ENCODE measurements at places on chromosomes 7 and 10.

- no peak for DNase-seq
These were observed 28.5 kb downstream of the NAPEPLD start for GRCh38 chr7:103120362-103120761.

GRCh38 chr10:5779730-5780129, 33.5 kb downstream of the GDI2 start:
- no peak for DNase-seq

- no peak for DNase-seq
These were observed 8.9 kb downstream of the FBXL13 start for GRCh38 chr7:103065667-103066066.

- no peak for DNase-seq
These were observed 31.5 kb downstream of the PRKAR2B start for GRCh38 chr7:107075863-107076574.

DNA sequence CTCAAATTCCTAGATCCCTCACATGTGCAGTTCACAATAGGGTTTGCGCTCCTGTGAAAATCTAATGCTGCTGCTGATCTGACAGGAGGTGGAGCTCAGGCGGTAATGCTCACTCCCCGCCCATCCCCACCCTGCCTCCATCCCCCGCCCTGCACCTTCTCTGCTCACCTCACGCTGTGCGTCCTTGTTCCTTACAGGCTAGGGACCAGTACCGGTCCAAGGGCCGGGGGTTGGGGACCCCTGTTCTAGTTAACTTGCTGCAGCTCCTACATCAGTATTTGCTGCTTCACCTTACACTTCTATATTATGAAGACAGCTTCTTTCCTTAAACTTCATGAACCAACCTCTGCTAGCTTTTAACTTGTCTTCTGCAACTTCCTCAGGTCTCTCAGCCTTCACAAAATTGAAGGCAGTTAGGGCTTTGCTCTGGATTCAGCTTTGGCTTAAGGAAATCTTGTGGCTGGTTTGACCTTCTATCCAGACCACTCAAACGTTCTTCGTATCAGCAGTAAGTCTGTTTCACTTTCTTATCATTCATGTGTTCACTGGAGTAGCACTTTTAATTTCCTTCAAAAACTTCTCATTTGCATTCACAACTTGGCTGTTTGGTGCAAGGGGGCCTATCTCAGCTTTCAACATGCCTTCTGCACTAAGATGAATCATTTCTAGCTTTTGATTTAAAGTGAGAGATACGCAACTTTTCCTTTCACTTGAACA, 1.7 kb upstream of the TNKS2 start:
- DNase-seq: peak; percentile 32

DNA sequence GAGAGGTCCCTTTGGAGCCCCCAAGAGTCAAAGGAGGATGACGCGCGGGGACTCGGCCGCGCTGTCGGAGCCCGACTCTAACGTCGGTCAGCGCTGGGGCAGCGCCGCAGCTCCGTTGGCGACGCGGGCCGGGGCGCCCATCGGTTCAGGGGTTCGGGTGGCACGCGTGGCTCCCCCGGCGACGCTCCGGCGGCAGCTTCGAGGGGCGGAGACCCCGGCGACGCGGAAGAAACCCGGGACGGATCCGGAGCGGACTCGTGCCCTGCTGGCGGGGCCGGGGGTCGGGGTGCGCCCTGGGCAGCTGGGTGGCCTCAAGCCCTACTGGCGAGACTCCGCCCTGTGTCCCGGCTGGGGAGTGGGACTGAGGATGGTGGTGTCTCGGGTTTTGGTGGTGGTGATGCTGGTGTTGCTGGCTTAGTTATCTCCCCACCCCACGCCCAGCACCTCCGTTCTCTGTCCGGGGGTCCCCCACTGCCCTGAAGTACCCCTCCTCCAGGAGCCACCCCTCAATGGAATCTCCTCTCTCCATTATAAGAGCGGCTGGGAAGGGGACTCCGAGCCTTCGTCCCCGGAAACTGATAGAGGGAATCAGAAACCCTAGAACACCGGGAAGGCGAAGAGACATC, at the start of gene NAT16:
TSS of gene NAT16 (minus strand) at position 164 of the 626 bp plus-strand sequence. CDS start 5,486 bp downstream, outside the sequence.
- no peak for DNase-seq

- DNase-seq: no peak
These were observed 181.7 kb downstream of the PLXNA4 start for GRCh38 chr7:132394283-132395198.

DNA sequence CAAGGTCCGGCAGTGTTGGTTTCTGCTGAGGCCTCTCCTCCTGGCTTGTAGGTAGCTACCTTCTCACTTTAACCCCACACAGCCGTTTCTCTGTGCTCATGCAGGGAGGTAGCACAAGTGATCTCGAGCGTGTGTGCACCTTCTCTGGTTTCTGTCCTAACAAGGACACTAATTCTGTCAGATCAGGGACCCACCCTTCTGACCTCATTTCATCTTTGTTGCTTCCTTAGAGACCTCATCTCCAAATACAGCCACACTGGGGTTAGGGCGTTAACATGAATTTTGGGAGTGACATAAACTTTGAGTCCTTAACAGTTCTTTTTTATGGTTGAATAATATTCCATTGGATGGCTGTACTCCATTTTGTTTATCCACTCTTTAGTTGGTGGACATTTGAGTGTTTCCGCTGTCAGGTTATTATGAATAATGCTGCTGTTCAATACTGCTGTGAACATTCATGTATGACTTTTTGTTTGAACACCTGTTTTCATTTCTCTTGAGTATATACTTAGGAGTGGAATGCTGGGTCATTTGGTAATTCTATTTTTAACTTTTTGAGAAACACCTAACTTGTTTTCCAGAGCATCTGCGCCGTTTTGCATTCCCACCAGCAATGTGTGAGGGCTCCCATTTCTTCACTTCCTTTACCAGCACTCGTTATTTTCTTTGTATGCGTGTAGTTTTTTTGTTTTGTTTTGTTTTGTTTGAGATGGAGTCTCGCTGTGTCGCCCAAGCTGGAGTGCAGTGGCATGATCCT, 57.5 kb downstream of the LCOR start:
- no peak for DNase-seq

DNA sequence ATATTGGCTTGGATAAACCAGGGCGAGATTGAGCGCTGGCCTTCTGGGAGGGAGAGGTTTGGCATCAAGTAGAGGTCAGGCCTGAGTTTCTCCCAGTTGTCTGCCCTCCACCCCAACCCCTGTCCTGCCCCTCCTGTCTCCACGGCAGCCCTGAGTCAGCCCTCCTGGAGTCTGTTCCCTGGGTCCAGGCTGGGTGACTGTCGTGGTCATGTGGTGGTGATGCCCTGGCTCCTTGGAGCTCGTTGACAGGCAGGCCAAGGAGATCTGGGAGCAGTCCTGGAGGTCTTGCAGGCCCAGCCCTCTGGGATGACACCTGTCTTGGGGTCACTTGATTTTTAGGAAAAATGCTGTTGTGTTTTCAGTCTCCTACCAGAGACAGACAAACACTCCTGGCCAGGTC, 53.6 kb upstream of the PODXL start:
- DNase-seq: no peak

DNA sequence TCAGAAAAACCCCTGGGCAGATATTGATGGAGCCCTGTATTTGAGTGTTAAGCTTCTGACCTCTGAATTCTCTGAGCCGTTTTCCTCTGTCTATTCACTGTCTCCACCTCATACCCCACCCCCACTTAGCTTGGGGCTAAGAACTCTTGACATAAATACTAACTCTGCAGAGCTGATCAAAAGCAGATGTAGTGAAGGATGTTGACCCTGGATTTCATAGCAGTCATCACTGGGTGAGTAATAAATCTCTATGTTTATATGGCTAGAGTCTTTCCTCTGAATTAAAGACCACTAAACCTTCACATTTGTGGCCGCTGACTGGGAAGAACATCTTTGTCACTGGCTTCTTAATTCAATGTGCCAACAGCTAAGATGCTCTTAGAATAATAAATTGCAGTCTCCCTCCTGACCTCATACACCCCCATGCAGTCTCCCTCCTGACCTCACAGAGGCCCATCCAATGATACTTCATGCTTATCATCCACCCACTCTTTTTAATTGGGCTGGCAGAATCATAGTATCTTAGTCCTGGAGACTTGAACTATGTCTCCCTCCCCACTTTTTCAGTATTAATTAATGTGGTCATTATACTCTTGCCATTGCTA, 78.0 kb upstream of the MACROH2A2 start:
- DNase-seq: no peak

GRCh38 chr10:12055732-12056131, 13.0 kb upstream of the DHTKD1 start:
- DNase-seq: no peak

DNA sequence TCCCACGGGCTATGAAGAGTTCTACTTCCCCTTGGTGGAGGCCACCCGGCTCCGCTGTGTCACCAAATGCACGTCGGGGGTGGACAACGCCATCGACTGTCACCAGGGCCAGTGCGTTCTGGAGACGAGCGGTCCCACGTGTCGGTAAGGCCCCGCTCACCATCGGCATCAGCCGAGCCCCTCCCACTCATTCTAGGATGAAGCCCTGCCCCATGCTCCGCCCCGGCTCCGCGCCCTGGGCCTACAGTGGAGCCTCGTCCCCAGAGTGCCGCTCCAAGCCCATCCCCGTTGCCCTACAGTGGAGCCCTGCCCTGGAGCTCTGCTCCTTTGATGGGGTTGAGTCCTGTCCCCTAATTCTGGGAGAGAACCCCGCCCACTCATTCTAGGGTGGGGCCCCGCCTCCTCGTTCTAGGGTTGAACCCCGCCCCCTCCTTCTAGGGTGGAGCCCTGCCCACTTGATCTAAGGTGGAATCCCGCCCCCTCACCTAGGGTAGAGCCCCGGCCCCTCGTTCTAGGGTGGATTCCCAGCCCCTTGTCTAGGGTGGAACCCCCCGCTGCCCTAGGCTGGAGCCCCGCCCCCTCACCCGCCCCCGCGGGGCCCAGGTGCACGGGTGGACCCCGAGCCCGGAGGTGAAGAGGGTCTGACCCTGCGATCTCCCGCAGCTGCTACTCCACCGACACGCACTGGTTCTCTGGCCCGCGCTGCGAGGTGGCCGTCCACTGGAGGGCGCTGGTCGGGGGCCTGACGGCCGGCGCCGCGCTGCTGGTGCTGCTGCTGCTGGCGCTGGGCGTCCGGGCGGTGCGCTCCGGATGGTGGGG, 3.4 kb upstream of the MUC12 start:
- DNase-seq: no peak

DNA sequence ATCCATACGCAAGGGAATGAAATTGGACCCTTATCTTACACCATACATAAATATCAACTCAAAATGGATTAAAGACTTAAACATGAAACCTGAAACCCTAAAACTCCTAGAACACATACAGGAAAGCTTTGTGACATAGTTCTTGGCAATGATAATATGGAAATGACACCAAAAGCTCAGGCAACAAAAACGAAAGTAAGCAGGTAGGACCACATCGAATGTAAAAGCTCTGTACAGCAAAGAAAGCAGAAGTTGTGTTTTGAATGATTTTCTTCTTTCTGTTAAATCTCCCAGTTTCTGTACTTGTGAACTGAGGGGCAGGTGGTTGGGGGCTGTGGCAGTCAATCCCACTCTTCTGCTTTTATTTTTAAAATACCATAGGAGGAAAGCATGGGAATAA, 368.4 kb upstream of the PODXL start:
- no peak for DNase-seq

DNA sequence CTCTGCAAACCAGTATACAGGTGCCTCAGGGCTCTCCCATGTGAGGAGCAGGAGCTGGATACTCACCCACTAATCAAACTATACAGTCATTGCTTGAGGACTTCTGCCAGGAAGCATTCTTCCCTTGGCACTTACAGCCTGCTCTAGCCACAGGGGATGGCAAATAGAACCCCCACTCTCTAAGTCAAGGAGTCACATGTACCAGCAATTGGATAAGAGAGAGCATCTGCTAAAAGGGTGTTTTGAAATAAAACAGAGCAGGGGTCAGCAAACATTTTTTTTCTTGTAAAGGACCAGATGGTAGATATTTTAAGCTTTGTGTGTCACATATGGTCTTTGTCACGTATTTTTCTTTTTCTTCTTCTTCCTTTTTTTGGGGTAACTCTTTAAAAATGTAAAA, 865.2 kb upstream of the GHITM start:
- no peak for DNase-seq

GRCh38 chr7:101862280-101863220, 45.1 kb downstream of the CUX1 start:
- DNase-seq: no peak

DNA sequence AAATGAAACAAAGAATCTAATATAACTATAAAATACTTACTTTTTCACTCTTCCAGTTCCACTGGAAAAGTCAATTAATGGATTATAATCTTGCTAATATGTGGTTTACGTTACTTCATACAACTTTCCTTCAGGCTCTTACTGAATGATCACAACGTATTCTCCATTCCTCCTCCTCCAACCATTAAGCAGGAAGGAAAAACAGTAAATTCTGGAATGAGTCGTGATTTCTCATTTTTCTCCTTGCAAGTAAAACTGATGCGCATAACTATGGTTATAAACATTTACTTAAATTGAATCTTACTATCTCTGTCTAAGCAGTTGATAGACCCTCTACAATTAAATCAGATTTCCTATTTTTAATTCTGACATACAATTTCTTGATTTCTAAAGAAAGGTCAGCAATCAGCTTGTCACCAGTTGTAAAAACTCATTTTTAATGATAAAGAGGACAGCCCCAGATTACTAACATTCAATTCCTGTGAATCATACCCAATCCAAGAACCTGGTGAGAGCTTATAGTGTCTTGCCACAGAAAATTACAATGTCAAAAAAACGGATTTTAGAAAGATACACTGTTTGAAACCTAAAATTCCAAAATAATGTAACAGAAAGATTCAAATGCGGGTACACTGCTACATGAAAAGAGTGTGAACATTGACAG, 64.3 kb downstream of the EZH2 start:
- no peak for DNase-seq

DNA sequence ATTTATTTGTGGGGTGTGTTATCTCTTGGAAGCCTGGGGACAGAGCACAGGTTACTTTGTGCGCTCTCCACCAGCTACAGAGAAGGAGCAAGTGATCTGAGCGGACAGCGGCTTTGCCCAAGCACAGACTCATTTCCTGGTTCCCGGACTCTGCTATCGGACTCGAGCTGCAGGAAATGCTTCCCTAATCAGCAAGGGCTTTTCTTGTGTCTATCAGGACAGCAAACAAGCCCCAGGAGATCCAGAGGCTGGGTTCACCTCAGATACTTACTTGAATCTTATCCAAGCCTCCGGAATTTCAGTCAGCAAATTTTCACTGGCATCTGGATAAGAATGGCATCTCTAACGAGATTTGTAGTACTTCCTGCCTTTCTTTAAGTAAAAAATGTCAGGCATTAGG, 27.8 kb downstream of the MRC1 start:
- peak; percentile 22 for DNase-seq

Data from pons (tissue), 1 donor.